ENCODE measurements at places on chromosomes 7 and 10. TPM values are rescaled to one million over a fixed set of nuclear protein-coding genes. Genes with fewer than 3 reads are reported as not detected.

ABI1 gene
- 64.4 TPM for total RNA-seq

- DNase-seq: no peak
These were observed 29.8 kb downstream of the C10orf67 start for GRCh38 chr10:23314835-23315239.

RNF133 gene
- 0.41 TPM for total RNA-seq

DNA sequence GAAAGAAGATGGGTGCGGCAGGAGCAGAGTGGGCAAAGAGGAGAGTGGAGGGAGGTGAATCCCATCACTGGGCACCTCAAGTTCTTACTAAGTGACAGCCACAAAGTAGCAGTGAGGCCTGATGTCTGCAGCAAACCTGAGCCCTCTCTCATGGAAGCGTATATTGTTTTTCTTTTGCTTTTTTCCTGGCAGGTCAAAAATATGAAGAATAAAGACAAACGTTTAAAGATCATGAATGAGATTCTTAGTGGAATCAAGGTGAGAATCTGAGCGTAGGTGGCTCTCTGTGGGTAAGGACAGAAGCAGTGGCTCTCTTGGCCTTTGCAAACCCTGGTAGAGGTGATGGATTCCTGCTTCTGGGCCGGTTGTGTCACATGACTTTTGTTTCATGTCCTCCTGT lies 22.8 kb downstream of the ABCC2 start:
- DNase-seq: no peak

CALY gene
- 8.2 TPM for total RNA-seq

ZNF32 gene
- 59.9 TPM for total RNA-seq

- DNase-seq: no peak
These were observed 69.0 kb downstream of the ADD3 start for GRCh38 chr10:110076559-110077318.

DNA sequence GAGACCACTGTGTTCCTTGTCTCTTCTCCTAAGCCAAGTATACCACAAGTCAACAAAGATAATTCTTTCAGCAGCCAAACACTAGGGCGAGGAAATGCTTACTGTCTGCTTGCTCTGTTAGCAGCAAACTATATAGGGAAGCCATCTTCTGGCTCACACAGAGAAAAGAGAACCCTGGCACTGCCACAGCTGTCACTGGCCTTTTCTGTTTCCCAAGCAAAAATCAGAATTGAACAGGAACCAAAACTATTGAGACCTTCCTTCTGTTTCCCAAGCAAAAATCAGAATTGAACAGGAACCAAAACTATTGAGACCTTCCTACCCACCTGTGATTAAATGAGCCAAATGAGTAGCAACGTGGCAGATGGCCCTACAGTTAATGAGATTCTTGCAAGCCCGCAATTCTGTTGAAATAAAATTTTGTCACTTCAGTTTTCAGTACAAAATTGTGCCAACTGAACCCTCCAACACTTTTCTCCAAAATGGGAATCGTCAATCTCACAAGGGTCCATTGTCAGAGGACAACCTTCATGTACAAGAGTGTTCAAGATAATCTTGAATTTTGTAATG lies 54.5 kb downstream of the LRRTM3 start:
- DNase-seq: no peak

PDZD7 gene
- total RNA-seq: 10.2 TPM

SAMD9L gene
- total RNA-seq: 1.6 TPM

CH25H gene
- total RNA-seq: 0.82 TPM

DNA sequence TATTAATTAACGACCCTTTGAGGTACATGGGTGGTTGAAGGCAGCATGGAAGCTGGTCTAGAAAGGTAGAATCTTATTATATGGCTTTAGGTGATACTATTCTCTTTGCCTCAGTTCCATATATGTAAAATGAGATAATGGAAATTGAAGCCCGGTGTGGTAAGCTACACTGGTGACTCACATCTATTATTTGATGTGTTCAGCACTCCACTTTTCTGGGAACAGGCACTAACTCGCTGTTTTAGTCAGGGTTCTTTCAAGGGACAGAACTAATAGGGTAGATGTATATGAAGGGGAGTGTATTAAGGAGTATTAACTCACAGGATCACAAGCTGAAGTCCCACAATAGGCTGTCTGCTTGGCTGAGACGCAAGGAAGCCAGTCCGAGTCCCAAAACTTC lies 4.4 kb upstream of the TRUB1 start:
- DNase-seq: no peak

DNA sequence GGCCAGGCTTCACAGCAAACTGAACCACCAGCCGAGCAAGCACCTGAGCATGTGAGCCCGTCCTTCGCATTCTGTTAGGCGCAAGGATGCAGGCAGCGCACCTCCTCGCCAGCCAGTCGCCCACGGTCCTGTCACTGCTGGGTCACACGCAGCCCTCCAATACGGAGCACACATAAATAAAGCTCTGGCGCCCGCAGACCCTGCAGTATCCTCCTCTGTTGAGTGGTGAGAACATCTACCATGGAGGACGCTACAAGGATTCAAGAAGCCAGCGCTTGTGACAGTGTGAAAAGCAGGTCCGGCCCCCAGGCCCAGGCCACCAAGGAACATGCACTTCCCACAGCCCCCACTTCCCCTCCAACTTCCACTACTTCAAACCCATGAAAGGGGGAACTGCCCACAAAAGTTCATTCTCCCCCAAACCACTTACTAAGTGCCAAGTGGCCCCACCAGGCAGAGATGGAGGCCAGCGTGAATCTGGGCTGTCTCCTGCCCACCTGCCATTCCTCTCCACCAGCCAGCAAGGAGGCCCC lies 34.8 kb downstream of the VOPP1 start:
- no peak for DNase-seq

UPK3B gene
- total RNA-seq: not detected

DNA sequence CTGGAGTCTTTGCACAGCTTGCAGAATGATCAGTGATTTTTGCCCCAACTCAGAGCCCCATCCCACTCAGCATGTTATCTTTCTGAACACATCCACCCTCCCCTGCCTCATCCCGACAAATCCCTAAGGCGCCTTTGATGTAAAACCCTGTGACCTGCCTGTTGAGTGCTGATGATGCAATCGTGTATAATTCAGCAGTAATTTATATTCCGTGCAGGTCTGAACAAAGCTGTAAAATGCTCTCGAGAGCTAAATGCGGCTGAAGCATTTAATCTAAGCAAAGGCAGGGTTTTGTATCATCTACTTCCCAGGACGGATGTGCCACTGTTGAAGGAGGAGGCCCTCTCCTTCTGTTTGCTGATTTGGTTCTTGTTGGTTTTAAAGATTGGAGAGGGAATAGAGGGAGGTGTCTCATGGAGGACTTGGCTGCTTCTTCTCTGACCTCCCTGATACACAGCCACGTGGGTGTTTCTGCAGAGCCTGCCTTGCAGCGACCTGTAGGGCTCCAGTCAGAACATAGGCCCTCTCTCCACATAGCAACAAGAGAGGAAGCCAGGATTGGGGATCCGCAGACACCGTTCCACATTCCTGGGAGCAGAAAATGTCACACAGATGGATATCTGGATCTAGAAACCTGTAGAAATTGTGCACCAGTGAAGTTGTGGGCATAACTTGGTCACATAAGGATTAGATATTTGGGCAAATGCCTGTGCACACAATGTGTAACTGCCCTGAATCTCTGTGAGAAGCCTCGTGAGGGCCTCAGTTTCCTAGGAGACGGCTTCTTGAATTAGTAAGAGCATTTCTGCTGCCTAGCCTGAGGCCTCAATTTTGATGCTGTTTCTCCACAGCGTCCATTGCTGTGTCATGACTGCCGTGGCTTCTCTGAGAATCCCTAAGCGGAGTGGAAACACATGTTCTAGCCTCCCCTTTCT lies 90.2 kb upstream of the AGK start:
- DNase-seq: no peak

DNA sequence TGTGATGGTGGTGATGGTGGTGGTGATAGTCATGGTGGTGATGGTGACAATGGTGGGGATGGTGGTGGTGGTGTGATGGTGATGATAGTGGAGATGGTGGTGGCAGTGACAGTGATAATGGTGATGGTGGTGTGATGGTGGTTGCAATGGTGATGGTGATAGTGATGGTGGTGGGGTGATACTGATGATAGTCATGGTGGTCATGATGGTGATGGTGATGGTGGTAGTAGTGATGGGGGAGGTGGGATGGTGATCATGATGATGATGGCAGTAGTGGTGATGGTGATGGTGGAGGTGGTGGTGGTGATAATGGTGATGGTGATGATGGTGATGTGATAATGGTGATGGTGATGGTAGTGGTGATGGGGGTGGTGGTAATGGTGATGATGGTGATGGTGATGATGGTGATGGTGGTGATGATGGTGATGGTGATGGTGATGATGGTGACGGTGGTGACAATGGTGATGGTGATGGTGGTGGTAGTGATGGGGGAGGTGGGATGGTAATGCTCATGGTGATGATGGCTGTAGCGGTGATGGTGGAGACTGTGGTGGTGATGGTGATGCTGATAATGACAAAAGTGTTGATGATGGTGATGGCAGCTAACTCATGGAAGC lies 4.7 kb upstream of the PWWP2B start:
- no peak for DNase-seq

DNA sequence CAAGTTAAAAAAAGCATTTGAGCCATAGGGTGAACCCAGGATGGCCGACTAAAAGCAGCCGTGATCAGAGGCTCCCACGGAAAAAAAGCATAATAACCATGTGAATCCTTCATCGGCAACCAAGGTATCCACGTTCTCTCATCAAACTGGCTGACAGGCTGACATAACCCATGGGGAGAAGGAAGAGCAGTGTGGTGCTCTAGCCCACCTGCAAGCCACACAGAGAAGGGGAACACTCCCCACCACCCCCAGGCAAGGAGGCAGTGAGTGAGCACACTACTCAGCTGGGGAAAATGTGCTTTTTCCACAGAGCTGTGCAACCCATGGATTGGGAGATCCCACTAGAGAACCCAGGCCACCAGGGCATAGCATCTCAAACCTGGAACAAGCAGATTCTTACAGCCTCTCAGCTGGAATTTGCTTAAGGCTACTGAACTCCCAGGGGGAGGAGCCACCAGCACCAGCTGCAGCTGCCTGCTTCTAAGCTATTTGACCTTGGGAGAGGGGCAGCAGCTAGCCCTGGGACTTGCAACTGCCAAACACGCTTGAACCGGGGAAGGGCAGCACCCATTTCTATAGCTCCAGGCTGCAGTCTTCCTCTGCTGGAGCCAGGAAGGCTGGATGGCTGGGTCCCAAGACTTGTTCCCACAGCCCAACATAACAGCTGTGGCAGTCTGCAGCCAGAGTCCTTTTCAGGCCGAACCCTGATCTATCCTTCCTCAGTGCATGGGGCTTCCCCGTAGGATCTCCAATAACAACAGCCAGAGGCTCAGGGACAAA lies 178.2 kb upstream of the NRG3 start:
- no peak for DNase-seq

ERV3-1 gene
- total RNA-seq: 14.3 TPM

DNA sequence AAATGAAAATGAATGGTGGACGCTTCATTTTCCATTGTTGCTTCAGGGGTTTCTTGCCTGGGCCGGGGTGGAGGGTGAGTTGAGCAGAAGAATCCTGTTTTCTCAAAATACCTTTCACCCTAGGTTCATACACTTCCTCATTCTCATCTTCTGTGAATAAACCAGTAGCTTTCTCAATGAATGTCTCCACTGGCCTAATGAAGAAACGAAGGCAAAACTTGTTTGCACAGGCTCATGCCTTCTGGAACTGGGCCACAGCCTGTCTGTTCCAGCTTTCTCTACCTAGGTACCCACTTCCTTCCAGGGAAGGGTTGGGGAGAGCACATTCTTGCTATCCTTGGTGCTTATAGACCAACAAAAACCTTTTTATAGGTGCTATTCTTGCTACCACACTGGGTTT lies 21.3 kb downstream of the STMP1 start:
- DNase-seq: no peak

DNA sequence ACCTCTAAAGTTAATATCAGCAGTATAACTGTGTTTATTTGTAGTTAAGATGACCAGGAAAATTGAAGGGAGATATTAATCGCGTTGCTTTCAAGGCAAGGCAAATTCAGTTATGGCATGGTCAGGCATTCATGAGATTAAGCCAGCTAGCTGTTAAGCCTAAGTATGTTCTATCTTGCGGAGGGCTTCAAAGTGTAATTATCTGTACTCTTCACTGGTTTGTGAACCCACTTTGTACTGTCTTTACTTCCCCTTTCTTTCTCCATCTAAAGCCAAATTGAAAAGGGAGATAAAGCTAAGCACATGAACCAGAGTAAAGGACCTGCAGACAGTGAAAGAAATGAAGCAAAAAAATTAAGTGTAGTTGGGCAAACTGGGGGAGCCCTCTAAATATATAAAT lies 483.1 kb upstream of the NRP1 start:
- DNase-seq: no peak

- no peak for DNase-seq
These were observed 3.2 kb downstream of the BZW2 start for GRCh38 chr7:16649196-16649595.

GRCh38 chr10:124184208-124184830 lies 90.9 kb upstream of the CHST15 start:
- no peak for DNase-seq

Measured in frontal cortex (tissue), 4 donors.